ENCODE measurements at places on chromosomes 5 and 9.

DNA sequence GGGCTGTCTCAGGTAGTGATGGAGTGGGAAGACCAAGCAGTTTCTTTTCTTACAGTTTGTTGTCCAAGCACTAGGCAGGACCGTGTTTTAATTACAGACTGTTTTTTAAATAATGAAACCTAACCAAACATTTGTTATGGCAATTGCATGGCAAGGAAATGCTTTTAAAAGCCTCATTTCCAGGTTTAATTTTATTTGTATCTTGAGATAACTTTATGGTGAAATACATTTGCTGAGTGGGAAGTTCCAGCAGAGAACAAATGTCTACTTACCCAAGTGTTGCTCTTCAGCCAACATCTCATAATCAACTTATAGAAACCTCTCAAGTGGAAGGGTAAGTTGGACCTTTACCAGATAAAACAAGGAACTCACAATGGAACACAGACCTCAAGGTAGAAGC lies 11.8 kb upstream of the LHFPL2 start:
- no peak for DNase-seq

DNA sequence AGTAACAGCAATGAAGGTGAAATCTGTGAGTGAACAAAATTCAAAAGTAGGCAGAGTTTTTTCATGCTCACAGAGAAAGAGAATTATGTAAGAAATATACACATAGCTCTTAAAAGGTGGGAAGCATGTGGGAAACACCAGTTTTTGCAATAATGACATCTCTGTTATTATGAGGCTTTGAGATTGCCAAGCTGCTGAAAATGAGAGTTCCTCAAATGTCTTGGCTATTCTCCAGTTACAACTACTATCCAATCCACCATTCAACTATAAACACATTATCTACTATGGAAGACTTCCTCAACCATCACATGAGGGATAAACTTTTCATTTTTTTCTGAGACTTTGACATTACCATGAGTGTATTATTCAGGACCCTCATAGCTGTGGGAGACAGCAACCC lies 420.8 kb upstream of the ACTBL2 start:
- DNase-seq = peak; percentile 20

GRCh38 chr5:107119656-107120055 lies 551.1 kb downstream of the EFNA5 start:
- DNase-seq = no peak

- no peak for DNase-seq
Measured at GRCh38 chr9:123548741-123549545, 192.9 kb downstream of the CRB2 start.

GRCh38 chr9:28503573-28503972 lies 930.3 kb upstream of the C9orf72 start:
- peak; percentile 37 for DNase-seq

DNA sequence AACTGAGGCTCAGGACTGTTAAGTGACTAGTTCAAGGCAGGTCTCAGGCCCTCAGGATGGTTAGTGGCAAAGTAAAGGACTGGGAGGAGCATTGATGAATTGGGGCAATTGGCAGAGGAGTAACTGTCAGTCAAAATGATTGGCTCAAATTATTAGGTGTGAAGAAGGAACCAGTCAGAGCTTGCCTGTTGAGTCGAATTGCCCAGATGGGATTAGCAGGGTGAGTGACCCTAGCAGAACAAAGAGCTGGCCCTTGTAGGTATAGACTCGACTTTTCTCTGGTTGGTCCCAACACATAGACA lies 2.6 kb upstream of the NSD1 start:
- DNase-seq = no peak

DNA sequence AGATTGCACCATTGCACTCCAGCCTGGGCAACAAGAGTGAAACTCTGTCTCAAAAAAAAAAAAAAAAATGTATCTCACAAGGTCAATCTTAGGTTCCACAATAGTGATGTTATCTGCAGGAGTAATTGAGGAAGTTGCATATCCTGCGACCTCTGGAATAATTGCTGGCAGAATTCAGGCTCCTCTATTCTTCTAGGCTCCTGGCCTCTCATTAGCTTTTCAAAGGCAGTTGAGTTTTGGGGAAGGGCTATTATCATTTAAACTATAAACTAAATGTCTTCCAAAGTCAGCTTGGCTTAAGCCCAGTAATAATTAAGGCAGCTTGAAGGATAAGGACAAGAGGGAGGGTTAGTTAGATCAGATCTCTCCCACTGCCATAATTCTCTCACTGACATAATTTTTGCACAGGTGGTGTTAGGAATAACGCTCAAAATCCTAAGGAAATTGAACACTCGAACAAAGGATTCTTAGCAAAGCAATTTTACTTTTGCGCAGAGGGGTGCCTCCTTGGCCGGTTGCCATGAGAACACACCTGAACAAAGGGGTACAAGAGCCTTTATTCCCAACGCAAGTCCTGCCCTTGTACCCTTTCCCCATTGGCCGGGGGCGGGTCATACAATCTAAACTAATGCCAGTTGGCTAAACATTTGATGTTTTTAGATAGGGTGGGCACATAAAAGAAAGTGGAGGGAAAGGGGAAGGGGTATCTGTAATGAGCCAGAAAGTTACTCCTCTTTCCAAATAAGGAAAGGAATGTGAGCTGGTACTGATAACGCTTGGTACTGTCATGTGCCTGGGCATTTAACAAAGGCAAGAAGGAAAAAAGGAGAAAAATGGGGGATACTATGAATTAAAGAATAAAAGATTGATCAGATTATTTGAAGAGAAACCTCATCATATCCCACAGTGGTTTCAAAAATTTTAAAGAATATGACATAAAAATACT lies 106.4 kb upstream of the CCNG1 start:
- DNase-seq = no peak

GRCh38 chr5:115068239-115069086 lies 101.2 kb downstream of the TRIM36 start:
- peak; percentile 35 for DNase-seq

DNA sequence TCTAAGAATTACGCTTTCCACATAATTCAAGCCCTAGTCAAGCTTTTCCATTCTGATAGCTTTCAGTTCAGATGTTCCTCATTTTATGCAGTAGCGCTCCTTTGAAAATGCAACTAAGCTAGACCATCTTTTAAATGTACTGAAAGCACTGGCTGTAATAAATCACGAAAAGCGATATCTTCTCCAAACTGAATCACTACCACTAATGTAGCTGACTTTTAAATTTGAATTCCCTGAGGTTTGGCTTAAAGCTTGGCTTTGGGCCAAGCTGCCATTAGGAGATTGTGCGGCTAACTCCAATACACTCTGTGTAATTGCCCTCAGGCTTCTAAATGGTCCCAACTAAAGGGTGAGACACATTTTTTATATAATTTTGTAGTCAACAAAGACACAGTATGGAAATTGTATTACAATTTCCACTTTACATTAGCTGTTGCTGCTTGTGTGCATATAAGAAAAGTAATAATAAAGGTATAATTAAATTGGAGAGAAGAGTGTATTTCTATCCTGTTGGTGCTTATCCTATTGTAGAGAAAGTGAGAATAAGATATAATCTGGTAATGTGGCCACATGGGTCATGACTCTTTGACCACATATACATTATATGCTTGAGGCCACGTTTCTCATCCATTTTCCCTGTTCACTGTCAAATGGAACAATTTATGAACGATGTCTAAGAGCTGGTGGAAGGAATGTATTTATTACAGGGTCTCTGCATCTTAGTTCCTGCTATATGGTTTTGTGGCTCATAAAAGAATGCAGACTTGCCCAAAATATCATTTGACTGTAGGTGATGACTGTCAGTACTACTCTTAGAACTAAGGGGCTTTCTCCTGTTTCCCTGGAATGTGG lies 118.7 kb upstream of the TAF11L2 start:
- peak; percentile 86 for DNase-seq

- peak; percentile 54 for DNase-seq
Measured at GRCh38 chr5:94849821-94850736, 231.6 kb downstream of the SLF1 start.

DNA sequence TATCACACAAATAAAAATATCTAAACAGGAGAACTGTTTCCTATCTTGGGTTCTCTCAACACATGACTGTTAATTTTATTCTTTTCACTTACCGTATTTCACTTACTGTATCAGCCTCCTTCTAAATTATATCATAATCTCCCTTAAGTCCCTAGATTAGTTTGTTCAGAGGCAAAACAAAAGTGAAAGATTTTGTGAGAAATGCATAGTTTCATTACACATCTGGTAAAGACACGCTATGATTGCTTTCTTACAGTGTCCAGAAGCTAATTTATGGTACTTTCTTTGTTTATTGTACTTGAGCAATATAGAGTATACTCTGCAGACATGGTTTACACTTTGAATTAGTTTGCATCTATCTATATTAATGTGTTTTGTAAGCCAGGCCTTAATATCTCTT lies 159.7 kb upstream of the TLX3 start:
- DNase-seq = no peak

GRCh38 chr5:75349663-75350062 lies 12.6 kb downstream of the HMGCR start:
- no peak for DNase-seq

GRCh38 chr9:136492978-136493522 lies 10.2 kb upstream of the SEC16A start:
- no peak for DNase-seq

GRCh38 chr5:119200795-119201194 lies 129.9 kb downstream of the DMXL1 start:
- no peak for DNase-seq

GRCh38 chr9:128088253-128088945 lies 20.4 kb downstream of the SLC25A25 start:
- no peak for DNase-seq

GRCh38 chr9:75892216-75892911 lies 1.9 kb downstream of the PCSK5 start:
- DNase-seq = no peak

GRCh38 chr9:108643731-108644510 lies 211.9 kb downstream of the ACTL7B start:
- DNase-seq = peak; percentile 31

- DNase-seq = no peak
Measured at GRCh38 chr9:8962084-8962483, 1162.5 kb upstream of the DMAC1 start.

- no peak for DNase-seq
Measured at GRCh38 chr9:133977421-133978201, 14.5 kb downstream of the VAV2 start.

DNA sequence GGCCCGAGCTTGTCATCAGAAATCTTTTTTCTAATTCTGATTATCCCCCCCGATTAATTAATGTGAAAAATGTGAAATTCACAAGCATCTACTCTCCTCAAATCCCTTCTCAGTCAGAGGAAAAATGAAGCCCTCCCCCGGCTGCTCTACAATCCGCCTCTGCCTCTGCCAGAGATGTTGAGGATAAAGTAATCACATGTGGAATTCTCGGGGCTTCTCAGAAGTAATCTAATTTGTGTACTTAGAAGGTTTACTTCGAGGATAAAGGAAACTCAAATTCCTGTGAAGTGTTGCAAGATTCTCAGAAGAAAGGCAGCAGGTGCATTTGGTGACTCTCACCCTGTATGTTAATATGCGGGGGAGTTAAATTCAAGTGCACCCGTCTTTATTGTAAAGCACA lies 726.1 kb upstream of the ADAMTS16 start:
- DNase-seq = no peak

GRCh38 chr5:23727271-23727670 lies 219.9 kb downstream of the PRDM9 start:
- no peak for DNase-seq

GRCh38 chr9:79574136-79574535 lies 2.4 kb downstream of the TLE4 start:
- no peak for DNase-seq
